ENCODE measurements at places on chromosomes 13 and 19.
A peak's percentile ranks its signal among the peaks of the same experiment; 100 is the strongest.

DNA sequence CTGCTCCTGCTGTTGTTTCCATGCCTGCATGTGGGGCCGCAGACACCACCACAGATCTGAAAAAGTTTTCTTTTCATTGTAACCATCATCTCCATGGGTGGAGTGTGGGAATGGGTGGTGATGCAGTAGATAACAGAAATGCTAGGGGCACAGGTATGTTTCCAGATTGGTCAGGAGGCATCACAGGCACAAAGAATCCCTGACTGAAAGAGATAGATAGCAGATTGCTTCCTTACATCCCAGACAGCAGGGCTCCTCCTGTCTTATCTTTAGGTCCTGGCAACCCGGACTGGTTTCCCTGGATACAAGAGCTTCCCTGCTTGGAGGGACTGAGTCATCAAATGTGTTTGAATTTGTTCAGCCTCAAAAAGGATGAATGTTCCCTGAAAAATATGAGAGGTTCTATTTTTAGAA lies 1937.6 kb downstream of the PCDH9 start:
- DNase-seq, result peak; percentile 21

DNA sequence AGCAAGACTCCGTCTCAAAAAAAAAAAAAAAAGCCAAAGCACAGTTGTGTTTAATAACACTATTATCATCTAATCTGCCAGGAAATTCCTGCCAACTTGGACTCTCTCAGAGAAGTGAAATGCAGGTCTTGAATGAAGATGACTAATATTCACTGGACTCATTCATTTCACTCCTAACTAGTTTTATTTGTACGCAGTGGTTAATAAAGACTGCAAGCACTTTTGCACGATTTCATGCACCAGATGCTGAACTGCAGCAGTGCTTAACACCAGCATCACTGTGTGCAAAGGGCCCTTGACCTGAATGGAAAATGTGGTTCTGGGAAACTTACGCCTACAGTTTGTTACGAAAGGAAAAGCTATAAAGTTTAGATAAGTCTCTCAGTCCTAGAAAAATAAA lies 63.3 kb downstream of the DHRS12 start:
- peak; percentile 16 for DNase-seq

- peak; percentile 15 for DNase-seq
Measured at GRCh38 chr19:37983153-37983552, 76.1 kb downstream of the SIPA1L3 start.

GRCh38 chr19:39839678-39840327 lies 5.8 kb upstream of the DYRK1B start:
- DNase-seq, result no peak

GRCh38 chr19:36266375-36266961 lies 51.6 kb downstream of the ZNF146 start:
- DNase-seq, result no peak
